ENCODE measurements at places on chromosomes 3 and 15. TPM values are rescaled to one million over a fixed set of nuclear protein-coding genes. Genes with fewer than 3 reads are reported as not detected.

GRCh38 chr3:194119831-194120590, 15.9 kb upstream of the HES1 start:
- no peaks in the 10 kb centered on the region for H3K36me3 ChIP-seq
- peaks cover 4% of the 10 kb centered on the region for H3K27me3 ChIP-seq
- H3K27ac ChIP-seq, result no peak overlapping the region

- H3K27ac ChIP-seq, result no peak overlapping the region
- H3K27me3 ChIP-seq, result no peaks in the 10 kb centered on the region
- DNase-seq, result no peak
- no peaks in the 10 kb centered on the region for H3K4me1 ChIP-seq
- peaks cover 68% of the 10 kb centered on the region for H3K36me3 ChIP-seq
- no peak overlapping the region for H3K4me3 ChIP-seq
Observed at GRCh38 chr15:64127521-64128270, 23.8 kb upstream of the SNX22 start.

GRCh38 chr15:89332446-89332845, 2.2 kb downstream of the POLG start:
- no peaks in the 10 kb centered on the region for H3K27me3 ChIP-seq
- H3K4me3 ChIP-seq, result no peak overlapping the region
- no peak overlapping the region for H3K27ac ChIP-seq
- H3K4me1 ChIP-seq, result peaks cover 18% of the 10 kb centered on the region

DUSP7 gene
- polyA plus RNA-seq, result 25.8 TPM

GRCh38 chr15:38898236-38898635, 333.6 kb upstream of the RASGRP1 start:
- H3K4me1 ChIP-seq, result peaks cover 14% of the 10 kb centered on the region
- no peak for DNase-seq
- no peak overlapping the region for H3K27ac ChIP-seq

- H3K4me3 ChIP-seq, result no peak overlapping the region
- DNase-seq, result no peak
- H3K27ac ChIP-seq, result no peak overlapping the region
Observed at GRCh38 chr3:190359813-190360212, 28.1 kb upstream of the CLDN16 start.

DNA sequence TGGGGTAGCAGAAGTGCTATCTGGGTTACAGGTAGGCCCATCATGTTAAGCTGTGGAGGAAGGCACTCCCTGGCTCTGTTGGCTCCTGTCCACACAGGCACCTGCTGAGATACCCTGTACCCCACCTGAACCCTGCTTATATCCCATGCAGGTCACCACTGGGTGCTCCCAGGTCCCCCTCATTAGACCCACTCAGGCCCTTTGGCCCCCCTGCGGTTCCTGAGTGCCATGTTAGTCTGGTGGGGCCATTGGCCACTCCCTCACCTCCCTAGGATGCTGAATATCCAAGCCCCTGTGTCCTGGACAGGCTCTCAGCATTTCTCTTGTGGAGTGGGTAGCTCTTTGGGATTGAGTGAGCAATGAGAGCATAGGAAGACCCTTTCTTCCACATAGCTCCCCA, 128.2 kb downstream of the EPHB1 start:
- no peak overlapping the region for H3K27ac ChIP-seq
- H3K4me3 ChIP-seq, result no peak overlapping the region

DNA sequence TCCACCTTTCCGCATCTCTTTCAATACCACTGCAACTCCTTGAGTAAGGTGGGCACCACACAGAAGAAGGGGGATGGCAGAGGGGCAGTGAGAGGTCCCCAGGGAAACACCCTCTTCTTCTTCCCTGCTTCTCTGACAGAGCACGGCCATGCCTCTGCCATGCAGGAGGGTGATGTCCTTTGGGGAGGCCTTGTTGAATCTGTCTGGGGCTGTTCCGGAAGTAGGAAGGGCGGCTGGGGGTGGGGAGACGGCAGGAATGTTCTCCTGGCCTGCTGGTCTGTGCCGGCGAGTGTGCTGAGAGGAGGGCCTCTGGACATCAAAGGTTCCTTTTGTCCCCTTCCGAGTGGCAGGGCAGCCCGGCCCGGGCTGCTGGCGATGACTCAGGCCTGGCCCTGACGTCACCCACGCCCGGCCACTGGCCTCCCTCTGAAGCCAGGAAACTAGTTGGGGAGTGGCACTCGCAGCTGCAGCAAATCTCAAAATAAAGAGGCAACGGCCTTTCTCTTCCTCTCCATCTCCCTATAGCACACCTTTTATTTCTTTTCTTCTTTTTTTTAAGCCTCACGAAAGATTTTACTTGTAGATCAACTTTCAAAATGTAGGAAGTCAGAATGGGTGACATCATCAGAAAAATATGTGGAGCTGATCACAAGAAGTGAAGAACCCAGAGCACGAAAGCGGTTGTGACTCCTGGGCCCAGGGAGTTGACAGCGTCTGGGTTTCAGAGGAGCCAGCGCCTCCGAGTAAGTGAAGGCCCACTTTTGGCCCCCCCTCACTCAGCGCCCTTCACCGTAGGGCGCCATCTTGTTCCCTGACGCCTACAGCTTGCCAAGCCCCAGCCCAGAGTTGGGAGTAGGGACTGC, at the start of gene ZBTB38:
TSS of gene ZBTB38 (plus strand) at position 443 of the 863 bp plus-strand sequence. CDS start 73,885 bp downstream, outside the sequence.
- DNase-seq, result peak; percentile 16
- H3K4me3 ChIP-seq, result peak within 1 kb of the TSS; percentile 12
- peak within 1 kb of the TSS; percentile 88 for H3K27ac ChIP-seq
- H3K27me3 ChIP-seq, result no peaks in the 10 kb centered on the region

DNA sequence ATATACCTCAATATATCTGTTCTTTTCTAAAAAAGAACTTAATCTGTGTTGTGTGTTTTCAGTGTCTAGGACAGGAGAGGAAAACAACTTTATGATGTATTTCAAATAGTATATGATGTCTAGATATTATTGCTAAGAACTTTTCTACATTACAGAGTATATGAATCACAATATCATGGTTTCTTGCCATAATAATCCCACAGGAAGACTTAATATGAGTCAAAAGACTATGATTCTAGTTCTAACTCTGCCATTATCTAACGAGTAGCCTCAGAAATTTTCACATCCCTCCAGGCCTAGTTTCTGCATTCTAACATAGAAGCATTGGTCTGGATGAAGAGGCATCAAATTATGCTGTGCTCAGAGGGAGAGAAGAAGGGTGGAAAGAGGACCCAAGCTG, 107.7 kb upstream of the SPRED1 start:
- H3K27ac ChIP-seq, result no peak overlapping the region
- H3K4me1 ChIP-seq, result no peaks in the 10 kb centered on the region
- H3K36me3 ChIP-seq, result no peaks in the 10 kb centered on the region
- no peaks in the 10 kb centered on the region for H3K27me3 ChIP-seq
- no peak for DNase-seq

GRCh38 chr3:21152555-21152954, 598.5 kb downstream of the ZNF385D start:
- H3K4me3 ChIP-seq, result no peak overlapping the region
- H3K27me3 ChIP-seq, result no peaks in the 10 kb centered on the region
- no peak for DNase-seq

ARRDC4 gene
- polyA plus RNA-seq, result 3.9 TPM

DNA sequence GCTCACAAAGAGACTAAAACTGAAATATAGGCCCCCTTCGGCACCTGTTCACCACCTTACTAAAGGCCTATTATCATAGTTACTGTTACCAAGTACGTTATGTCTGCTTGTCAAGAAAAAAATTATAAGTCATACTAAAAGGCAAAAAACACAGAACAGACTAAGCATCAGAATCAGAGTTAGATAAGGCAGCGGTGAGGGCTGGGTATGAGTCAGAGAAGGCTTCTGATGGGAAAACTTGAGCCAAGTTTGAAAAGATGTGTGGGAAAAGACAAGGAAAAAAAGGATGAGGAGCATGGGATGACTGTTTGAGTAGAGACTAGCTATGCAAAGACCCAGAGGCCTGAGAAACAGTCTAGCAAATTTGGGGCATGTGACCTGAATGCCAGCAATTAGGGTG, 387.2 kb upstream of the SGO1 start:
- no peak for DNase-seq
- H3K27ac ChIP-seq, result peak overlapping the region; percentile 99
- H3K36me3 ChIP-seq, result no peaks in the 10 kb centered on the region
- no peak overlapping the region for H3K4me3 ChIP-seq
- H3K27me3 ChIP-seq, result no peaks in the 10 kb centered on the region

GRCh38 chr3:59422312-59422711, 372.5 kb upstream of the CFAP20DC start:
- no peaks in the 10 kb centered on the region for H3K27me3 ChIP-seq
- no peaks in the 10 kb centered on the region for H3K36me3 ChIP-seq
- no peak overlapping the region for H3K27ac ChIP-seq
- DNase-seq, result no peak
- no peak overlapping the region for H3K4me3 ChIP-seq

- H3K4me3 ChIP-seq, result peak overlapping the region; percentile 72
- 0 out of 2 replicates have a peak, but pooled peaks cover 3% of the 10 kb centered on the region for H3K4me1 ChIP-seq
- no peak overlapping the region for H3K27ac ChIP-seq
Observed at GRCh38 chr15:39585871-39586301, 5.0 kb downstream of the THBS1 start.

DNA sequence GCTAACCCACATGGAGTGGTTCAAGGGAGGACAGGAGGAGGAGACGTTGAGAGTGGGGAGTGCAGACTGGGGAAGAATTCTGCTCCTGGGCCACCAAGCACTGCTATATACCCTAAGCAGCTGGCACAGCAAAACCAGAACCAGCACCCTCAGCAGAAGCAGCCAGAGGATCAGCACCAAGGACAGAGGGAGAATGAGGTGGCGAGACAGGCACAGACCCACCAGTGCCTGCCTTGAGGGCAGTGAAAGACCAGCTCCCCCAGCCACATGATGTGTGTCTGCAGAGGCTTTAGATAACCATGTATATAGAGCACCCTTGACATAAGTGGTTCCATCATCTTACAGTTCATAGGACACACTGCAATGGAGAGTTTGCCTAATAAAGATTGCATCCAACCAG, 319.0 kb downstream of the GABRB3 start:
- no peak overlapping the region for H3K4me3 ChIP-seq
- H3K36me3 ChIP-seq, result no peaks in the 10 kb centered on the region
- no peak for DNase-seq
- no peaks in the 10 kb centered on the region for H3K27me3 ChIP-seq
- no peak overlapping the region for H3K27ac ChIP-seq

- H3K36me3 ChIP-seq, result no peaks in the 10 kb centered on the region
- H3K27me3 ChIP-seq, result no peaks in the 10 kb centered on the region
- no peaks in the 10 kb centered on the region for H3K4me1 ChIP-seq
- H3K4me3 ChIP-seq, result no peak overlapping the region
- H3K27ac ChIP-seq, result no peak overlapping the region
Observed at GRCh38 chr3:17187589-17188184, 302.9 kb downstream of the PLCL2 start.

SLCO2A1 gene
- polyA plus RNA-seq, result 5.8 TPM

DNA sequence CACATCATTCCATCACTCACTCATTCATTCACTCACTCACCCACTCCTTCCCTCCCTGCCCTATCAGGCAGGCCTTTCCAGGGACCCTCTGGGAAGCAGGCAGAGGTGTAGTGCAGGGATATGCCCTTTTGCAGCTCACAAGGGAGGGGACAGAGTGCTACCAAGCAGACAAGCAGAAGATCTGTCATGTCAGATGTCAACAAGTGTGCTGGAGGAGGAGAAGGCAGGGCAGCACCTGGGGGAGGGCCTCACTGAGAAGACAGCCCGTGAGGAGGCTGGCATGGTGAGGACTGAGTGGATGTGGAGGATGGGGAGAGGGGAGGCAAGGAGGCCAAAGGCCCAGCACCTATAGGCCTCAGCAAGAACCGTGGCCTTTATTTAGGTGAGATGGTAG, 15.3 kb downstream of the ABTB1 start:
- no peak overlapping the region for H3K4me3 ChIP-seq
- H3K4me1 ChIP-seq, result peaks cover 15% of the 10 kb centered on the region
- H3K27ac ChIP-seq, result no peak overlapping the region
- H3K36me3 ChIP-seq, result no peaks in the 10 kb centered on the region

SYNPR gene
- polyA plus RNA-seq, result not detected

- H3K4me3 ChIP-seq, result no peak overlapping the region
- H3K4me1 ChIP-seq, result peaks cover 25% of the 10 kb centered on the region
- H3K36me3 ChIP-seq, result no peaks in the 10 kb centered on the region
Observed at GRCh38 chr3:100125161-100125938, 11.0 kb upstream of the FILIP1L start.

DNA sequence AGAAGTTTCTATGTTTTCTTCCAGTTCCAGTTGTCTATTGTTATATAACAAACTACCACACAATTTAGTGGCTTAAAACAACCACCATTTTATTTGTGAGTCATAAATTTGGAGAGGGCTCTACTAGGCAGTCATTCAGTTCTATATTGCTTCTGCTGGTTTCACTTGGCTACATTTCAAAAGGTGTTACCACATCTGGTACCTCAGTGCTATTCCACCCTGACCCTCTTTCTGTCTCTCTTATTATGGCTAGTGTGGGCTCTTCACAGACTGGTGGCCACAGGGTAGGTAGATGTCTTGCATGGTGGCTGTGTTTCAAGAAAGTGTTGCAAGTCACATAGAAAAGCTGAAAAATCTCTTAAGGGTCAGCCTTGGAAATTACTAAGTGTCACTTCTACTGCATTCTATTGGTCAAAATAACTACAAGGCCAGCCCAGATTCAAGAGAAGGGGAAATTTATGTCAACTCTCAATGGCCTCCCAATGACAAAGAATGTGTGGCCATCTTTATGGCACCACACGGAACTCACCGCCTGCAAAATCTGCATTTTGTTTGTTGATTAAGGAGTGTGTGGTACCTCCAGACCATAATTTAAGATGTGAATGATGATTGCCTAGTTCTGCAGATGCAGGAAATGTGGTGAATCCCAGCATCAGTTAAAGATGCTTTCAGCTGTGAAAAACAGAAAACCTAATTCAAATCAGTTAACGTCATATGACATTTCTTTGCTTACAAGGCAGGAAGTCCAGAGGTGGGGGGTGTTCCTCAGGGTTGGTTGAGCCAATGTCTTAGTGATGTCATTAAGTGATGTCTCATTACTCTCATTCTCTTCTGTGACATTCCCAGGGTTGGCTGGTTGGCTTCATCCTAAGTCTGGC, 105.8 kb upstream of the RASGRP1 start:
- peaks cover 17% of the 10 kb centered on the region for H3K27me3 ChIP-seq
- no peaks in the 10 kb centered on the region for H3K36me3 ChIP-seq
- H3K4me1 ChIP-seq, result no peaks in the 10 kb centered on the region
- H3K4me3 ChIP-seq, result no peak overlapping the region

- no peak overlapping the region for H3K4me3 ChIP-seq
- H3K36me3 ChIP-seq, result no peaks in the 10 kb centered on the region
- H3K4me1 ChIP-seq, result peaks cover 22% of the 10 kb centered on the region
- H3K27ac ChIP-seq, result no peak overlapping the region
Observed at GRCh38 chr3:113270786-113271185, 59.4 kb downstream of the BOC start.

- H3K36me3 ChIP-seq, result no peaks in the 10 kb centered on the region
- DNase-seq, result no peak
- no peak overlapping the region for H3K27ac ChIP-seq
- no peaks in the 10 kb centered on the region for H3K4me1 ChIP-seq
- no peak overlapping the region for H3K4me3 ChIP-seq
Observed at GRCh38 chr3:98185180-98185579, 18.7 kb downstream of the OR5H15 start.

DNA sequence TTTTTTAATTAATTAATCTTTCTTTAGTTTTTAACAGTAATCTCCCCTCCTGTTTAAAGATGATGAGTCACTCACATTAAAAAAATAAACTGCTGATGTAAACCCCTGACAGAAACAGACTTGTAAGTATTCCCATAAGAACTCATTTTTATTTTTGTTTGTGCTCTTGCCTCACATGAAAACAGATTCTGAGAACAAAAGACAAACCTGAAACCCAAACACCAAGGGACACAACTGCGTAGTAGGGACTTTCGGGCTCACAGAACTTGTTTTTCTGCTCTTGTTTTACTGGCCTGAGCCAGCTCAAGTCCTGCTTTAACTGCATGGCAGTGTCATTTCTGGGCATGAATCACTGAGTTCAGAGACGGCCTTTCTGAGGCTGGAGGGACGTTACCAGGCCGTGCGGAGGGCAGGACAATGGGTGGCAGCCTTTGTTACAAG, 600.8 kb downstream of the FOXP1 start:
- peaks cover 20% of the 10 kb centered on the region for H3K4me1 ChIP-seq
- no peaks in the 10 kb centered on the region for H3K27me3 ChIP-seq
- H3K36me3 ChIP-seq, result peaks cover 29% of the 10 kb centered on the region

FRMD4B gene
- polyA plus RNA-seq, result 0.91 TPM
